ENCODE measurements at places on chromosomes 1 and 21.
A peak's percentile ranks its signal among the peaks of the same experiment; 100 is the strongest.

DNA sequence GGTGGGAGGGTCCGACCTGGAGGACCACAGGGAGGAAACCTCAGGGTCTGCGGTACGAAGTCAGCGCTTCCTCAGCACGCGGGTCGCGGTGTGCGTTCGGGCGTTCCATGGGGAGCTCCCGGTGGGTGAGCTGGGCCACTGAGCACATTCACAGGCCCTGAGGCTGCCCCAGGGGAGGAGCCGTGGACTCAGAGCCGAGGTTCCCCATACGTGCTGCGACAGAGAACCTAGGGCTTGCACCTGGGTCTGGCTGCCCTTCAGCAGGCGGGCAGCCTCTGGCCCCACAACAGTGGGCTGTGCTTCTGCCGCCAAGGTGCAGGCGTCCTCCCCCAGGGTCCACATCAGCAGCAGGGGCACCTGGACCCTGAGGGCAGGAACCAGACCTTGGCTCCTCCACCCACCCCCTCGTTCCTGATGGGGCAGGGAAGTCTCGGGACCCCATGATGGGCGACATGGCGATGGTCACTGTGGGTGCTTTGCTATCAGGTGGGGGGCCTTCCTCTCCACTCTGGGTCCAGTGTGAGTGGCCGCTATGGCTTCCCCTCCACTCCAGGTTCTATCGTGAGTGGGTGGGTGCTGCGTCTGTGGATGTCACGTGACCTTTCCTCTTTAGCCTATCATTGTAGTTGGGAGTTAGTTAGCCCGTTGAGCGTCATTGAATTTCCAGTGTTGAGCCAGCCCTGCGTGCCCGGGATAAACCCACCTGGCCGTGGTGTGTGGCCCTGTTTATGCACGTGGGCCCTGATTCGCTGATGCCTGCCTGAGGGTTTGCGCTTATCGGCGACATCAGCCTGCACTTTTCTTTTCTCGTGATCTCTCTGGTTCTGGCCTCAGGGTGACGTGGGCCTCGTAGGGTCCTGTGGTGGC is 27.9 kb downstream of the FTCD start:
- DNase-seq = no peak

DNA sequence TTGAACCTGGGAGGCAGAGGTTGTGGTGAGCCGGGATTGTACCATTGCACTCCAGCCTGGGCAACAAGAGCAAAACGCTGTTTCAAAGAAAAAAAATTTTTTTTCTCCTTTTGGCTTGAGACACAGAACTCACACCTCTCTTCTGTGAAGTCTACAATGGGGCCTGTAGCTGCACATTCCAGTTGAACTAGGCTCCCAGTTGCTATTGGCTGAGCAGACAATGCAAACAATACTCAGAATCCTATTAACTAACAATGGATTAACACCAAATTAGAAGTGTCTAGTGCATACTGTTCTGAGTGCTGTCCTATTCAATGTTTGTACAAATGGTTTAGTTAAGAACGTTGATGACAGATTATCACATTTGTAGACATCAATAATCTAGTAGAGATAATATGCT is 17.6 kb upstream of the MCL1 start:
- DNase-seq = no peak

DNA sequence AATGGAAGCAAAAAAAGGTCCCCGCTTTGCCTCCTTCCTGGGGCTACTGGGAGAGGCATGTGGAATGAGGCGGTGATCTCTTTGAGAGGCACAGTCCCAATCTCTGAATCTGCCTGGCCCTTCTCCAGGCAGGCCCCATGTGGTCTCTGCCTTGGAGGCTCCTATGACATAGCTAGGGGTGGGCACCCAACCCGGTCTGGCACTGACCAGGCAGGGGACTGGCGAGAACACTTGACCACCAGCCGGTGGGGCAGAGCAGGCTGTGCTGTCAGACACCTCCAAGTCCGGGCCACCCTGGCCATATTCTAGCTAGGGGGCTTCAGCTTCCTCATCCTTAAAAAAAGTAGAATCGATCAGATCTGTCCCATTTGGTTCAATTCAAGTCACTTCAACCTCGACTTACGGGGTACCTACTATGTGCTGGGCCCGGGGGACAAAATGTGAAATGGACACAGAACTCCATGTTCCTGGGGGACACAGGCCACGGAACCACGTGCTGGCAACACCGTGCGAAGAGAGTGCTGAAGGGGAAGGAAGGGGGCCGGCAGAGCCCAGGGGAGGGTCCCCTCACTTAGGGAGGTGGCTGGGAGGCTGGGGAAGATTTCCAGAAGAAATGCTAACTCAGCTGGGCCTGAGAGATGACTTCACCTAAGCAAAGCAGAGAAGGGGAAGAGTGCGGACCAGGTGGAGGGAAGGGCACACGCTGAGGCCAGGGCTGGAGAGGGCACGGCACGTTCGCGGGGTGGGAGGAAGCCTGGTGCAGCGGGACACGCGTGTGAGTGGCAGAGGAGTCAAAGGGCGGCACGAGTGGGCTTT is 33.3 kb downstream of the HSPG2 start:
- no peak for DNase-seq

- no peak for DNase-seq
These were observed 14.2 kb downstream of the WDR4 start for GRCh38 chr21:42864815-42865775.

DNA sequence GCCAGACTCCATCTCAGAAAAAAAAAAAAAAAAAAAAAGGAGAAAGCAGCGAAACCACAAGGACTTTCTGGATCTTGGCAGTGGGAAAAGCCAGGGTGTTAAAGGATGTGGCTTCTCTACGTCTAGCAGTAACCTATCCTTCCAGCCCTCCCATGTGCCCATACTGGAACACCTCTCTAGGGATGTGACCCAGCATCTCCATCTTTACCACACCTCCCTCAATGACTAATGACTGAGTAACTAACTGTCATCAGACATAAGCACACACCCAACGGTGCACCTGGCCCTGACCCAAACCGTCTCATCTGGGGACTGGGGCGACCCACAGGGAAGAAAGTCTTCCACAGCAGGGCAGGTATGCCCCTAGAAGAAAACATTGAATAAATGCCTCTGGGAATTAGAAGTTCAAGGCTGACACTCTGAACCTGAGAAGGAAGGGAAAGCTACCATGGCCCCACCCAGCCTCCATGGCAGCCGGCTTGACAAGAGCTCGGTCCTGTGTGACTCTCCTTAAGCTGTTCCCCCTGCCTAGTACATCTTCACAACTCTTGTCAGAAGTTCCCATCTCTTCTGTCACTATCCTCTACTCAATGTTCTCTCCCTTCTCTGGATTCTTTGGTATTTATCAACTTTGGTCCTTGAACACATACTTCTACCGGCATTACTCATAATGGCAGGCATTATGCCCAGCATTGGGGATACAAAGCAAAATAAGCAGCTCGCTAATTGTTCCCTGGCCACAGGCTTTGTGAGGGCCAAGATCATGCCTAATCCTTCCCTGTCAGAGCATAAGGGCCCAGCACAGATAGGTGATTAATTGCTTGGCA is 14.8 kb upstream of the PAQR6 start:
- DNase-seq = peak; percentile 90

DNA sequence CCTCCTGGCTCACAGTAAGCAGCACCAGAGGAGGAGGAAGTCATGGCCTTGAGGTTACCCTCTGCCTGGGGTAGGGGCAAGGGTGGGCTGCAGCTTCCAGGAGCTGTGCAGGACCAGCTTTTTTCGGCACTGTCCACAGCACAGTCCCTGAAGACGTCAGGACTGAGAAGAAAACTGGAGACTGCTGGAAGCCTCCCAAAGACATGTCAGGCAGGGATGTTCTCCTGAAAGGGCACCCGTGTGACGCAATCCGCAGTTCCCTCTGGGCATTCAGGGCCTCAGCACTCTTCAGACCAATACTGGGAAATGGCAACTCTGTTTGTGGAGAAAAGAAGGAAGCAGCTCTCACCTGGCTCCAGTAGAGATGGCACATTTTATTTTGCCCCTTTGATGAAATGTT is 64.8 kb upstream of the TENT5C start:
- no peak for DNase-seq

DNA sequence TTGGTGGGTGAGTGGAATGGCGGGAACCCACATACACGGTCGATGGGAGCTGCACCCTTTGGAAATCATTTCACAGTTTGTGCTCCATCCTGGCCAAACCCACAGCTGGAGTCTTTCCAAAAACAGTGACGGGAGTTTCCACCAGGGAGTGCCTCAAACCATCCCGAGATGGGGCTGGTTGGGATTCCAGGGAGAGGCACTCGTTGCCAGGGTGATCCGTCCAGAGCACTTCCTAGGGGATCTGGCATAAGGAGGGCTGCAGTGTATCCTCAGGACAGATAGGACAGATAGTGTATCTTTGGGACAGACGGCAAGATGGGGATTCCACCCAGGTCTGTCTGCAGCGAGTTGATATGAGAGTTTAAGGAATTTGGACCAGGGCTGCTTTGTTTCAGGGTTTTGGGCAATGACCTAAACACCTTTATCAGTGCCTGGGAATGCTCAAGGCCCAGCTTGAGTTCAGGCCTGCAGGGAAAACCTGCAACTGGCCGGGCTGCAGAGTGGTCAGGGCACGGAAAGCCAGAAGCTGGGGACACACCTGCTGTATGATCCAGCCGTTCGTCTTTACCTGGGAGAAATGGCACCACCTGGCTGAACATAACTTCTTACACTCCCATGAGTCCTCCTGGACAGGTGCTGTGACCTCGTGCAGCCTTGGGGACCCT is 3.4 kb upstream of the POFUT2 start:
- DNase-seq = no peak

- no peak for DNase-seq
These were observed 5.9 kb upstream of the WNT2B start for GRCh38 chr1:112502826-112503225.

DNA sequence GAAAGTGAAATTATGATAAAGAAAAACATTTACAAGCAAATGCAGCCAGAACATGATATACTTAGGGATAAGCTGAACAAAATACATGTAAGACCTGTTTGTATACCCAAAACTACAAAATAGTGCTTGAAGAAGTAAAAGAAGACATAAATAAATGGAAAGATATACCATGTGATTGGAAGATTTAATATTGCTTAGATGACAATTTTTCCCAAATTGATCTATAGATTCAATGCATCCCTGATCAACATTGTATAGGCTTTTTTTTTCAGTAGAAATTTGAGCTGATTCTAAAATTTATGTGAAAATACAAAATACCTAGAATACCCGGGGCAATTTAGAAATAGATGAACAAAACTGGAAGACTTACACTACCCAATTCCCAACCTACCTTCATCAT is 76.4 kb downstream of the GABPA start:
- DNase-seq = no peak

GRCh38 chr1:230270559-230271281 is 155.4 kb downstream of the PGBD5 start:
- no peak for DNase-seq

DNA sequence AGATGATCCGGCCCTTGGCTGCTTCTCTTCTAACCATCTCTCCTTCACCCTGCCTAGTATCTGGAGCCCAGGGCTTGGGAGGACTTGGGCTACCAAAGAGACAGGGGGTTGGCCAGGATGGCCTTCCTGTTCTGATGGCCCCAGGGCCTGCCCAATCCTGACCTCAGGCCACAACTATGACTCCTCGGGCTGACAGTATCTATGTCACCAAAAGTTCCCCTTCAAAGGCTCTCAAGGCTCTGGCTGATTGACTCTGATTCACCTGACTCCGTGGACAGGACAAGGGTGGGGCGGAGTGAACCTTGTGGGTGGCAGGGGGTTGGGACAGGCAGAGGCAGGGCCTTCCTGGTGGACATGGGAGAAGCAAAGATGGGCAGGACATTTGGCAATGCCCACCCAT is 12.7 kb downstream of the MEF2D start:
- peak; percentile 28 for DNase-seq
